ENCODE measurements at places on chromosomes 4 and X.
A peak's percentile ranks its signal among the peaks of the same experiment; 100 is the strongest.

GRCh38 chrX:17414027-17414658 lies 39.1 kb downstream of the NHS start:
- DNase-seq = no peak

DNA sequence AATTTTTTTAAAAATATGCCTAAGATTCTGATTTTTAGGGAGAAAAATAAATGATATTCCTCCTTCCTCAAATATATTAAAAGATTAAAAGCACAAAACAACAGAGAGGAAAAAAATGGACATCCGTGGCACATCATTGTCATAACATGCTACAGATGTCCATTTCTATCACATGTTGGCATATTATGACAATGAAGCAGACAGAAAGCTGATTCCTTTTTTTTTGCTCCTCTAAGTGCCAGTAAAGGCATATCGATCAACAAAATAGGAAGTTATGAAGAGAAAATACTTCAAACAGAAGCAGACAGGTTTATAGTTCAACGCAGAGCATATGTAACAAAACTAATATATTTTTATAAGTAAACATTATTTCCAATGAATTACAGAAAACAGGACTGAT lies 11.2 kb downstream of the KLHL8 start:
- no peak for DNase-seq

DNA sequence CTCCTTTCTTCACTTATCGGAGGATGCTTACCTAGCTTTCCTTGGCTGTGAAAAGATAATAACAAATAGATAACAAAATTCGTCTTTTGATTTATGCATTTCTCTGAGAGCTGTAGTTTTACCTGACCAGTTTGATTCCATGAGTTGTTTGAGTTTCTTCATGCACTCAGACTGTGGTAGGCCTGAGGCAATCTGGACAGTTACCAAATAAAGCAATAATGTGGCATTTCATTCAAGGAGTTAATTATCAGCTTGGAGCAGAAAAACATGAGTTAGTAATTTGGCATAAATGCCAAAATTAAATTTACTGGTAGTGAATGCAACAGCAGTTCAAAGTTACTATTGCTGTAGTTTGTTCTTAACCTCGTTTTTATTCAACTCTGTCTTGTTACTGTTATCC lies 53.5 kb downstream of the FABP2 start:
- DNase-seq = no peak

DNA sequence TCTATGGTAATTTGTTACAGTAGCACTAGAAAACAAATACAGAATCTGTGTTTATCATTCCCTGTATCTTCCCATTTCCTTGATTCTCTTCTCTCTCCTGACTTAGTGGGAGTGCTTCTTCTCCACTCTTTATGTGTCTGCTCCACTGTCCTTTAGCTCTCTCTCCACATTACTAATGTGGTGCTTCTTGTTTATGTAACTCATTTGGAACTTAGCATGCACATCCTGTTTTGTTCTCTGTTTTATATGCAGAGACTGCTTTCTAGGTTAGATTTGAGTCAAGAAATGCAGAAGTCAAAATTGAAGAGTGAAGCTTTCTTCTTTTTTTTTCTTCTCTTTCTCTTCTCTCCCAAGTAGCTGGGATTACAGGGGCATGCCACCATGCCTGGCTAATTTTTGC lies 25.9 kb downstream of the ADH1A start:
- no peak for DNase-seq

GRCh38 chrX:85611926-85612325 lies 232.5 kb upstream of the POF1B start:
- DNase-seq = no peak

GRCh38 chrX:34805951-34806350 lies 136.6 kb upstream of the FAM47B start:
- DNase-seq = no peak

DNA sequence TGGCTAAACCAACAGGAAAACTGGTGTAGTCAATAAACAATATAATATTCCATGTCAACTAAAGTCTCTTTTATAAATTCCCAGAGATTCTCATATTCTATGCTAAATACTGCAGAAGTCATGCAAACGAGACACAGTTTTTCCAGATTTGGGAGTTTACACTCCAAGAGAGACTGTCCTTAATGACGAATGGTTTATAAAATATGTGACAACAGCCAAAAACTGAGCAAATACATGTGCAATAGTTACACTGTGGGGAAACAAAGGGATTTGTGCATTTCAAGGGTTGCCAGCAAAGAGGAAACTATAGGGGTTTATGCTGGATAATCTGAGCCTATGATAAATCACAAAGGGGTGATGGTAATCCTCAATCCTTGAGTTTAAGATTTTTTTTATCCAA lies 75.7 kb downstream of the GPC4 start:
- DNase-seq = no peak

DNA sequence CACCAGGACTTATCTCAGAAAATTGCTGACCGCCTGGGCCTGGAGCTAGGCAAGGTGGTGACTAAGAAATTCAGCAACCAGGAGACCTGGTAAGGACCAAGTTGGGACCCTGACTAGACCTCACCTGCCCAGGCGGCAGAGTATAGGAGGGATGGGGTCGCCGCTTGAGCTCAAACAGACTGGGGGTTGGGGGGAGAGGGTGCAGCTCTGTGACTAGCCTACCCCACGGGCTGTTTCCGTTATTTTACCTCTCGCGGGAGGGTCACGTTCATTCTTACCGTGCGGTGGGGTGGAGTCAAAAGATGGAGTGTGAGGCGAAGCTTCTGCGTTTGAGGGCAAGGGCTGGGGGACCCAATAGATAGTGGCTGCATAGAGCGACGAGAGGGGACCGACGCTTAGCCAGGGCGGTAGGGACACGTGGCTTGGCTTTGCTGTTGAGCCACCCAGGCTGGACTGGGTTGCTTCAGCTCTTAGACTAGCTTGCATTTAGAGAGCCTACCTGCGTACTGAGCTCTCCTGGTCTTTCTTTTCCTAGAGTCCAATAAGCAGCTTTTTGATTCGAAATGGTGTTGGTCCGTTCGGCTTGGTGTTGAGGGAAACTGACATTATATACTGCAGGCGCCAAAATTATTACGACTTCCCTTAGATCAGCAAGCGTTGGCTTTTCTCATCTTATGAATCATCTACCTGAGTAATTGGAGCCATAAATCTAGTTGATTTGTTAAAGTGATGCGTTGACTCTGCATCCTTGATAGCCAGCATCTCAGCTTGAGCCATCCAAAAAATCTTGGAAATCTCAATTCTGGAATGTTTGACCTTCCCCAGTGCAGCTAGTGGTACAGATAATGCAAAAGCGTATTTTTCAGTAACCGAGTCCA lies 591 bp downstream of the PRPS1 start:
- DNase-seq = peak; percentile 15

DNA sequence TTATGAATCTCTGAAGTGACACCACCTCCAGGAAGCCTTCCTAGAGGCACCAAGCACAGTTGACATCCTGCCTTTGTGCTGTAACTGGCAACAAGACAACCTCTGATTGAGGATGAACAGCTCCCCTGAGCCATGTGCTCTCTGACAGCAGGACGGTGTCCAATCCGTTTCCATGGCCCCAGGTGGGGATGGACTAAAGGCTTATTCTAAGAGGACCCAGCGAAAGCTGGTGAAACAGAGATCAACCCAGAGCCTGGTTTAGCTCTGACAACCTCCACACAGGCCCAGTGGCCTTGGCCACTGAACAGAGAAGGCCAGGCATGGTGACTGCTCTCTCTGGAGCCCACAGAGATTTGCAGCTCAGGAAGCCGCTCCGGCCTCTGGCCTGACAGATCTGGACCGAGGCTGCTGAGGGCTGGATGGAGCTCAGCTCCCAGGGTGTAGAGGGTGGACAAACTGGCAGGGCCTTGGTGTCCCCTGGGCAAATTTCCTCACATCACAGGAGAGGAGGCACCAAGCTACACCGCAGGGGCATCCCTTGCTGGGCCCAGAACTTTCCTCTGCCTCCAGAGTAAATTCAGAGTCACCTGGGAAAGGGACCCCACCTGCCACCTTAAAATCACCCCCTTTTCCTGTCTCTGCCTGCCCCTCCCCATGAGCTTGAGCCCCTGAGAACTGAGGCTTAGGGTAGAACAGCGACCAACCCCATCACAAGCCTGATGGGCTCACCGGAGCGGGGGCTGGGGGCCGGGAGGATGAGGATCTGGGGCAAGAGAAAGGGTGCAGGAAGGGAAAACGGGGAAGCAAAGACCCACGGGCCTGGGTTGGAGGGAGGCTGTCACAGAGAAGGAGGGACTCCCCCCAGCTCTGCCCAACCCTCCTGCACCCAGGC lies 40.2 kb downstream of the HMX1 start:
- no peak for DNase-seq

GRCh38 chr4:96136056-96136455 lies 296.2 kb downstream of the PDHA2 start:
- DNase-seq = no peak

DNA sequence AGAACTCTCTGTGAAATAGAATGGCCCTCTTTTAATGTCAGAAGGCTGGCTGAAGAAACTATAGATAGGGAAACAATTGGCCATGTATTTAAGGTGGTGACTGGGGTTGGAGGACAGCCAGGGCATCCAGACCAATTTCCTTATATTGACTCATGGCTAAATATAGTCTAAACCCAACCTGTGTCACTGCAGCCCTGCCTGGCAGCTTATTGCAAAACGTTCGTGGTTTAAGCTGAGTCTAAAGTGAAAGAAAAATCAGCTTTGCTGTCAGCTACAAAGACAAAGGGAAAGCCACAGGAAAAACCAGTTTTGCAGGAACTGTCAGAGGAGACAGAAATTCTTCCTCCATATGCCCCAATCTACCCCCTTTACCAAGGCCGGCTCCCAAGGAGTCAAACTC lies 902.8 kb upstream of the NDST4 start:
- no peak for DNase-seq

DNA sequence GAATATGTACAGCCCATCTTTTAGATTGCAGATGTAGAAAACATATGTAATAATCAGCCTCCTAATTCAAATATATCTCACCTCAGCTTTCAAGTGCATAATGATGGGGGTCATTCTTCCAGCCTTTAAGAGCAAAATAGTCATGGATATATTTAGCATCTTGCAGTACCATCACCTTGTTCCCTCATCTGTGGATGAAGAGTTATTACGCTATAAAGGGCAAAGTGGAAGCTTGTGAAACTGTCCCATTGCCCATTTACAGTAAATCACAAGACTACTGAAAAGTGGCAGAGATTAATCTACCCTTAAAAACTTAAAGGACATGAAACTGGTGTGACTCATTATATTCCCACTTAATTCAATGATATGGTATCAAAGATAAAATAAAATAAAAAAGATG lies 979.7 kb upstream of the HS3ST1 start:
- DNase-seq = no peak

- no peak for DNase-seq
These were observed 41.5 kb upstream of the BMP2K start for GRCh38 chr4:78734441-78735162.

DNA sequence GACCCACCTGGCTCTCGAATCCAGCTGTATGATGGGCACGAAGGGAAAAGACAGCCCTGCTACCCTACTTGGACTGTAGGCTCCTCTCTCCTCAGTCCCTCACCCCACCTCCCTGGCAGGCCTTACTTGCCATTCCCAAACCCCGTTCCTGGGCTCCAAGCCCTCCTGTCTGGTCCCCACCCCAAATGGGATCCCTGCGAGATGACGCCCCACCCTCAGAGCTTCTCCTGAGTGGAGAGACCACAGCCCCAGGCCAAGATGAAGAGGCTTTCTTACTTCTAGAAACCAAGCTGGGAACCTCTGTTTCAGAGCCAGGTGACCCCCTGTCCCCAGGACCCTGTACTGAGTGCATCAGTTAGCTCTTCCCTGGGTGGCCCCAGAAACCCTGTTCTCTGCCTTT lies 4.5 kb downstream of the NALF2 start:
- DNase-seq = no peak

- no peak for DNase-seq
These were observed 329.3 kb upstream of the RPS6KA3 start for GRCh38 chrX:20595928-20596575.

DNA sequence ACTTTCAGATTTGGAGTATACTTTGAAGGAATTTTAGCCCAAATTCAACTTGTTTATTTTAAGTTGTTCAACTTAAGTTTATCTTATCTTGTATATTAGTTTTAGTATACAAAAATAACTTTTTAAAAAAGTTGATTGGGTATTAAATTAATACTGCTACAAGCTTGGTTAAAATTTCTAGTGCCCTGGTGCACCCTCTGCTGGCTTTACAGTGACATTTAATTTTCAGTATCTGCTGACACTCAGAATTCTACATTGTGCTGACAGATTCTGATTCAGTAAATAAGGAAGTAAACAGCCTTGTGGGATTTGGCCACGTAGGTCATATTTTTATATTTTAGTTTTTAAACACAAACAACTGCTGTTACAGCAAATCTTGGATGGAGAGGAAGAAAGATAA lies 2.9 kb downstream of the EDA start:
- DNase-seq = no peak

- no peak for DNase-seq
These were observed 150.1 kb downstream of the PJA1 start for GRCh38 chrX:69015156-69015555.

GRCh38 chrX:151902813-151903591 lies 9.7 kb upstream of the MAGEA4 start:
- no peak for DNase-seq

DNA sequence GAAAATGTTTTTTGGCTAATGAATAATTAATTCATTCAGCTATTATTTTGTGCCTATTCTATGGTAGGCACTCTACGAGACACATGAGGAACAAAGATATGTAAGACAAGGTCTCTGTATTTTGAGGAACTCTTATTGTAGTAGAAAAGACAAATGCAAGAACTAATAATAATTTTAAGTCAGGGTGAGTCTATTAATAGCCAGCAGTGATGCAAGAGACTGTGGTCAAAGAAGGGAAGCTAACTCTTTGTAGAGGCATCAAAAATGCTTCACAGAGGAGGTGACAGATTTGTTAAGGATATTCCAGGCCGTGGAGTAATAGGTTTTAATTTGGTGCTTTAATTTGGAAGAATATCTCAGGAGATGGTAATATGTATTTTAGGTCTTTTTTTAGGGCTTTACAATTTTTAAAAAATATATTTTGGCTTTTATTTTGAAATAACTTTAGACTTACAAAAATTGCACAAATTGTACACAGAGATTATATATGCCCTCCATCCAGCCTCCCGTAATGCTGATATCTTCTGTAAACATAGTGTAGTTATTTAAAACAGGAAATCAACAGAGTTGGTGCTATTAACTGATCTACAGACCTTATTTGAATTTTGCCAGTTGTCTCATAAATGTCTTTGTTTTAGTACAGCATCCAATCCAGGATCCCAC lies 48.1 kb downstream of the DCLK2 start:
- no peak for DNase-seq

DNA sequence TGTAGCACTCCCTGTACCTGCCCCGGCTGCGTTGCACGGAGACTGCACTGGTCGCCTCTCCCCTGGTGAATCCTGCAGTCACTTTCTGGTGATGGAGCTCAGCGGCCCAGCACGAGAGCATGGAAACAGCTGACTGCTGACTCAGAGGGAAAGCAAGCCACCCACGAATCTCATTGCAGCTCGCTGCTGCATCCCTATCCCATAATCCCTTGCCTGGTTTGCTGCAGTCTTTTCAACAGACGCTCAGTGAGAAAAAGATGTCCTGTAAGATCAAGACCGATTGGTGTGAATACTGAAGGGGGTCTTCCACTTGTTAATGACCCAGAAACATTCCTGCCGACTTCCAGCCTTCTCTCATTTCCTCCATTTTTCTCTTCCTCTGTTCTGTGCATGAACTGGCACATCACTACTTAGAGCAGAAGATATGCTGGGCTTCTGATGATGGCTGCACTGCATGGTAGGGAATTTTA lies 52.9 kb downstream of the TRIM2 start:
- peak; percentile 18 for DNase-seq

All from stimulated activated CD4-positive, alpha-beta T cell treated with anti-CD3 and anti-CD28 coated beads, Interleukin-4, amount 100 ng/mL, for 4 hours (primary cell).